T-helper 2 cell treated with Interferon-gamma antibody and Interleukin-4, amounts not matched to agents 100 ng/mL and 5 ng/mL, for 36 hours (primary cell): ENCODE measurements at places on chromosomes 7 and 10. TPM values are rescaled to one million over a fixed set of nuclear protein-coding genes. Genes with fewer than 3 reads are reported as not detected.

Gene TMEM236
- 0.05 TPM in 1 of 2 replicates, not detected in the other for total RNA-seq

Gene TSPAN15
- total RNA-seq: 1.0 TPM in 2 replicates

Gene CCDC172
- not detected in 2 replicates for total RNA-seq

Gene CRHR2
- not detected in 2 replicates for total RNA-seq

Gene RNF148
- not detected in 2 replicates for total RNA-seq

Gene CPA2
- not detected in 2 replicates for total RNA-seq

Gene EDRF1
- 40.8 and 44.0 TPM in 2 replicates for total RNA-seq

Gene XRCC2
- 19.9 and 20.2 TPM in 2 replicates for total RNA-seq

Gene MUC3A
- total RNA-seq: not detected in 2 replicates

Gene AIFM2
- total RNA-seq: 3.1 and 3.7 TPM in 2 replicates

Gene OR6V1
- not detected in 2 replicates for total RNA-seq

Gene CAMK2B
- total RNA-seq: 0.27 and 0.30 TPM in 2 replicates

Gene UTF1
- not detected in 2 replicates for total RNA-seq

Gene LYZL2
- not detected in 2 replicates for total RNA-seq

Gene VAX1
- total RNA-seq: not detected in 2 replicates

Gene SLC16A12
- 0.02 TPM in 1 of 2 replicates, not detected in the other for total RNA-seq

Gene FRMPD2
- total RNA-seq: not detected in 2 replicates

Gene TMEM72
- not detected in 2 replicates for total RNA-seq

Gene SSC4D
- 0.48 and 0.50 TPM in 2 replicates for total RNA-seq

Gene OR9A2
- total RNA-seq: not detected in 2 replicates

Gene SLC26A3
- not detected in 2 replicates for total RNA-seq

Gene EFCAB10
- not detected in 2 replicates for total RNA-seq

Gene SHTN1
- total RNA-seq: 0.32 and 0.75 TPM in 2 replicates

Gene ZC3HAV1L
- total RNA-seq: 19.7 TPM in 2 replicates

Gene MYPN
- total RNA-seq: not detected in 2 replicates

Gene UNC5B
- total RNA-seq: not detected in 2 replicates

Gene TAS2R41
- total RNA-seq: not detected in 2 replicates
